NCI-H2171 treated with DMSO at 0.1 percent for 48 hours (cell line): ENCODE measurements at places on chromosomes 7 and 10.

GRCh38 chr10:105359708-105360107, 718.6 kb downstream of the SORCS3 start:
- no peak for DNase-seq

DNA sequence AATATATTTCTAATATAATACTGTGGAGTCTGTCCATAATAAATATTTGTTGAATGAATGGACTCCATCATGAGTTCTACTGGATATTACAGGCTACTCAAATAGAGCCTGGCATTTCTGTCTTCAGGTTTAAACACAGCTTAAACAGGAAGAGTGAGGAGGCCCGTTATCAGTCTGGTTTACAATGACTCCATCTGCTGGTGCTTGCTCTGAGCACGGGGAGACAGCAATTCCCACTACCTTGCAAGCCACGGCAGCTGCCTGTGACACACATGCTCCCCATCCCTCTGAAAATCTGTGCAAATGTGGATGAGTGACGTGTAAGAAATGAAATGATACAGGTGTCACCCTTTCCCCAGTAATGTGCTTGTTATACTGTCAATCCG, 293.5 kb upstream of the IMMP2L start:
- DNase-seq: peak; percentile 48

DNA sequence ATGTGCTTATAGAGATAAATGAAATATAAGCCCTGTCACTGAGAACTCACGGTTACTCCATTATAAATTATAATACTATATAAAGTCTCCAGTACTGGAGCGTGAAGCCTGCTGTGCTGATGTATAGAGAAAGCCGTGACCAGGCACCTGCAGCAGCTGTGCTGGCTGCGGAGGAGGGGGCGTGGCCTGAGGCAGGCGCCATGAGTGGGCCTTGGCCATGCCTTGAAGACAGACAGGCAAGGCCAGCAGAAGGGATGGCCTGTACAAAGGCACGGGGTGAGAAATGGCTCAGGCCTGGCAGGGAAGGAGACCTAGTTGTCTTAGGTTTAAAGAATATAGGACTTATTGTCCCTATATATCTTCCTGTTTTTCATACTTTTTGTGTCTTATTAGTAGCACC, 218.5 kb upstream of the STK17A start:
- DNase-seq: no peak

DNA sequence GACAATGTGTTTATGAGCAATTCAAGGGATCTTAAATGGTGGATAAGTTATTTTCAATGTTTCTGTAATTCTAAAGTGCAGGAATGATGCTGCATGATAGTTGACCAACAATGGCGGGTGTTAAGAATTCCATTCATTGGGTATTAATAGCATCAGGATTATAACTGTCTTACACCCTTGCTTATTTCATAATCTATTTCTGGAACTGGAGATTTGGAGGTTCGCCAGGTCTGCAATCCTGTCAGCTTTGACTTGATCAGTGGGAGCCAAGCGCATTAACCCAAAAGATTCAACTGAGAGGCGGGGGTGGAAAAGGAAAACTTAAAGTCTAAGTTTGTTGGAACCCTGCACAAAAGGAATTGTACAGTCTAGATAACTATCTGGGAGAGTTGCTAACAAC, 114.9 kb upstream of the ZEB1 start:
- DNase-seq: no peak

DNA sequence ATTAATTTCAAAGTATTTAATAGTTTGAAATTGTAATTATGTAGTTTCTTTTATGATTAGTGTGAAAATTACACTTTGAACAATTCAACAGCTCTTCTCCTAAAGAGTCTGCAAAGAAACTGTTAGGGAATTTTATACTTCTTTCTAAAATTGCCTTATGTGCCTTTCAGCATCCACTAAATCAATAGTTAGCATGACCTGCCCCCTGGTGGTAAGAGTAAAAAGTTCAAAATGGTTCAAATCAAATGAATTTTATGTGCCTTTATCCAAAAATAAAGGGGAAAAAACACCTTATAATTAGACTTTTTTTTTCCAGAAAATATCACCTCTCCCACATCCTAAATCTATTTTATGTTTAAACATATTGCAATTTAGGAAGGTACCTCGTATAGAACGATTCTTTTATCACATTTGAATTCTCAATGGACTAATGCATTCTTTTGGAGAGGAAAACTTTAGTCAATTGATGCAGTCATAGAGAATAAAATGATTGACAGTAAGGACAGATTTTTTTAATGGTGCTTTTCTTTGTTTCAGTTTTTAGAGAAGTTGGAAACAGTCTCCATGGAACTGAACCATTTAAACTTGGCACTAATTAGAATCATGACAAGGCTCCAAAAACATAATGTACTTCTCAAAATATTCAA, 163.7 kb downstream of the SEMA3D start:
- DNase-seq: peak; percentile 64

GRCh38 chr7:67348171-67348570, 351.5 kb downstream of the TYW1 start:
- DNase-seq: no peak

DNA sequence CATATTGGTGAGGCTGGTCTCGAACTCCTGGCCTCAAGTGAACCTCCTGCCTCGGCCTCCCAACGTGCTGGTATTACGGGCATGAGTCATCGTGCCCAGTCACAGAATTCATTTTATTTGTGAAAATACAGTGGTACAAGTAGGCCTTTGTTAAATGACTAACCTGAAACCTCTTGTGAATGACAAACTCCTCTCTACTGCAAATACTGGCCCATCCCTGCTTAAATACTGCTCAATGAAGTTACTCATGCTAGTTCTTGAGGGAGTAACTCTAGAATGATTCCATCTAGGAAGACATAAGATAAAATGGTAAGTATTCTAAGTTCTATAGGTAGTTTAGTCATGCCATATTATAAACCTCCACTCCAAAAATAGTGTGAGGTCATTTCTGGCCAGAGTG, 80.7 kb downstream of the UBE2H start:
- DNase-seq: no peak

- DNase-seq: no peak
Measured at GRCh38 chr10:33223326-33224000, 111.0 kb downstream of the NRP1 start.

DNA sequence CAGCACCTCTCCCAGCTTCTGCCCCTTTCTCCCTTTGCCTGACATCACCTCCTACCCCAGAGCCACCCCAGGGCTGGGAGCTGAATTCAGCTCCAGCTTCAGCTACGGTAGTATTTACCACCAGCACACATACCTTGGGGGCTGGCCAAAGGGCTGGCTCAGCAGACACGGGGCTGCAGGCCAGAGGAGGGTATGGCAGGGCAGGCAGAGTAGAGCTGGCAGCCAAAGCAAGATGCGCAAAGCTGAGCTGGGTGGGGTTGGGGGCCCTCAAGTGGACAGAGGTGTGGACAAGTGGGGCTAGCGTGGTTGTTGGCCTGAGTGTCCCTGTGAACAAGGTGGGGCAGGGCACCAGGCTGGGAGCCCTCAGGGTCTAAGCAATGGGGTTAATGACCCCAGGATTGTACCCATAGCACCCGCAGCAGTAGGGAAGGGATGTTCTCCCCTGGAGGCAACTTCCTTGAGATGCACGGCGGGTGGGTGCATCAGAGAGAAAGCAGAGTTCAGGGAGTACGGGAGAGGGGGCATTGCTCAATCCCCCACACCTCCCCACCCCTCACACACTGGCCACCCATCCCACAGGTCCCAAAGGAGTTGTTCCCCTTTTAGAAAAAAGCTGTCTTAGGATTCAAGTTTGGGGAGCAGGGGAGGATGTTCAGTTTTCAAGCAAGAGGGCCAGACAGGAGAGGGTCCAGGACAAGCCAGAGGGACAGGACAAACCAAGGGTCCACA, 8.0 kb downstream of the VSIR start:
- DNase-seq: no peak

DNA sequence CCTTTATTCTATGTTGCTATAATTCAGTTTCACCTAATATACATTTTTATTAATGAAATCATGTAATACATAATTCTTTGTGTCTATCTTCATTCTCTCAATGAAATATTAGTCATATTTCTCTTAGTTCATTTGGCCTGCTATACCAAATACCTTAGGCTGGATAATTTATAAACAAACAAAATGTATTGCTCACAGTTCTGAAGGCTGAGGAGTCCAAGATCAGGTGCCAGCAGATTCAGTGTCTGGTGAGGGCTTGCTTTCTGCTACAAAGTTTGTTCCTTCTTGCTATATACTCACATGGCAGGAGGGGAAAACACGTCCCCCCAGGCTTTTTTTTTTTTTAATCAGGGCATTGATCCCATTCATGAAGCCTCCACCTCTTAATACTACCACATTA, 143.4 kb upstream of the GRB10 start:
- DNase-seq: no peak

- no peak for DNase-seq
Measured at GRCh38 chr10:66336791-66337190, 589.0 kb upstream of the LRRTM3 start.

GRCh38 chr7:156566812-156567549, 73.6 kb upstream of the RNF32 start:
- peak; percentile 87 for DNase-seq

DNA sequence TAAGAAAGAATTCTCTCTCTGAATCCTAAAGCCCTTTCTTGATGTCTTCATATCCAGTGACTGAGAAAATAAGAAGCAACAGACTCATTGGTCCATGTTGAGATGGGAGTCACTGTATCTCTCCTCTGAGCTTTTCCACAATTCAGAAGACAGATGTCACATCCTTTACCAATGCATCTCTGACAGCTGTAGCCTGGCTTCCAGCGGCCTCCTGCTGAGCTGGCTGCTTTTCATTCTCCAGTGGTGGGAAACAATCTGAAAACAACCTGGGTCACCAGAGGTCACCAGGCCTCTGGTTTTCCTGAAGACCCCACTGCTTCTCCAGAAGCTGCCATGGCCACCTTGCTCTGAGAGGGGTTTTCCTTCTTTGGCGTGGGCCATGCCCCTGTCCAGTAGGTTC, 18.3 kb upstream of the RPA3 start:
- DNase-seq: peak; percentile 87

- no peak for DNase-seq
Measured at GRCh38 chr10:107357033-107357432, 192.5 kb upstream of the SORCS1 start.

DNA sequence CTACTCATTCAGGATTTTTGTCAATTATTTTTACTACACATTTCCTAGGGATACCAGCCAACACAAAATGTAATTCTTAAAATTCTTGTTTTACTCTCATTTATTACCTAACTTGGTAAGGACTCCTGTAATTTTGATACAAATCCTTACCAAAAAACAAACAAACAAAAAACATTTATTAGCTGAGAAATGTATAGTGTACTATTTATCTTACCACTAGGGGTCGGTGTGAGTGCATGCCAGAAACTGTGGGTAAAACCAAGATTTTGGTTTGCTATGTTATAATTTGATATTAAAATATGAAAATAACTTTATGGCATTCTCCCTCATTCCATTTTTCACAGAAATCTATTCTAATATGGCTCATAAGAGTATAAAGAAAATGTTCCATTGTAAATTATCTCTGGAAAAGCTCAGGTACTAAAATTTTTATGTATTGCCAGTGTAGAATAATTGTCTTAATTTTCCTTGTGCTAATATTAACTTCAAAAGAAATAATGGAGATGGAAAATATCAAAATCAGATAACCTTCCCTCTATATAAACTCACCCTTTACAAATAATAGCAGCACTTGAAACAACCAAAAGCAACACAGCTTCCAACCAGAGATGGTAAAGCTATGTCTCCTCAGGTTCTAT, 290.8 kb upstream of the PCDH15 start:
- DNase-seq: peak; percentile 0

- no peak for DNase-seq
Measured at GRCh38 chr10:49505076-49505475, 33.8 kb downstream of the ERCC6 start.

DNA sequence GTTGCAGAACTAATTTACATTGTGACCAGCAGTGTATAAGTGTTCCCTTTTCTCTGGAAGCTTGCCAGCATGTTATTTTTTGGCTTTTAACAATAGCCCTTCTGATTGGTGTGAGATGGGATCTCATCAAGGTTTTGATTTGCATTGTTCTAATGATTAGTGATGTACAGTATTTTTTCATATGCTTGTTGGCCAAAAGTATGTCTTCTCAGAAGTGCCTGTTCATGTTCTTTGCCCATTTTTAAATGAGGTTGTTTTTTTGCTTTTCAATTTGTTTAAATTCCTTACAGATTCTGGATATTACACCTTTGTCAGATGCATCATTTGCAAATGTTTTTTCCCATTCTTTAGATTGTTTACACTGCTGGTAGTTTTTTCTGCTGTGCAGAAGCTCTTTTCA, 627.0 kb upstream of the CNTNAP2 start:
- DNase-seq: no peak

- no peak for DNase-seq
Measured at GRCh38 chr10:120998782-120999285, 147.7 kb downstream of the WDR11 start.

DNA sequence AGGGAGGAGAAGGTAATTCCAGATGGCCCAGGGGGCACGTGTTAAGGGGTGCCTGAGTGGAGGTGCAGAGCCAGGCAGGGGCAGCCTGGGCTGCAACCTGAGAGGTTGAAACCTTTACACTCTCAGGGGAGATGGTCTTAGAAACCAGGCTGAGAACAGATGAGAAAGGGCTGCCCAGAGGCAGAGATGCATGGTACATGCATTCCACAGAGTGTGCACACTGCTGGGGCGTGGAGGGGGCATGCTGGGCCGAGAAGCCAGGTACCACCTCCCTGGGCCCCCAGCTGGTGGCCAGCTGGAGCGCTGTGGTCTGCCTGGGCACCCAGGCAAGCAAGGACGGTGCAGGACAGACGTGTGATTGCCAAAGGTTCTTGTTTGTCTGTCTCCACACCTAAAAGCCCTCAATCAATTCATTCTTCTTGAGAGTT, 14.1 kb upstream of the CSGALNACT2 start:
- peak; percentile 10 for DNase-seq

GRCh38 chr7:43071604-43072003, 40.8 kb upstream of the HECW1 start:
- DNase-seq: no peak

- no peak for DNase-seq
Measured at GRCh38 chr10:132994811-132995210, 52.4 kb upstream of the CFAP46 start.

DNA sequence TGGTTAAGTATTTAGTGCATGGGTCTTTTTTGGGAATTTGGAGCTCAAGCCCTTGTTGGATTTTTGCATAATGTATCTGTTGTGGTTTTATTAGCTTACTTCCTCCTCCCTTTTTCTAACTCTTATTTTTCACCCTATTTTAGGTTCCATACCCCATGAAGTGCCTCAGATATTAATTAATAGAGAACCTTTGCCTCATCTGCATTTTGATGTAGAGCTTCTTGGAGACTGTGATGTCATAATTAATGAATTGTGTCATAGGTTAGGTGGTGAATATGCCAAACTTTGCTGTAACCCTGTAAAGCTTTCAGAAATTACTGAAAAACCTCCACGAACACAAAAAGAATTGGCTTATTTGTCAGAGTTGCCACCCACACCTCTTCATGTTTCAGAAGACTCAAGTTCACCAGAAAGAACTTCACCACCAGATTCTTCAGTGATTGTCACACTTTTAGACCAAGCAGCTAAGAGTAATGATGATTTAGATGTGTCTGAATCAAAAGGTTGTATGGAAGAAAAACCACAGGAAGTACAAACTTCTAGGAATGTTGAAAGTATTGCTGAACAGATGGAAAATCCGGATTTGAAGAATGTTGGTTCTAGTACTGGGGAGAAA, 28.0 kb downstream of the SIRT1 start:
- no peak for DNase-seq

GRCh38 chr7:44633254-44634186, 27.1 kb downstream of the OGDH start:
- no peak for DNase-seq

- no peak for DNase-seq
Measured at GRCh38 chr7:104386943-104387342, 58.5 kb downstream of the LHFPL3 start.

- DNase-seq: no peak
Measured at GRCh38 chr7:6257675-6258074, 14.7 kb downstream of the CYTH3 start.

GRCh38 chr7:2017914-2018568, 214.7 kb downstream of the MAD1L1 start:
- no peak for DNase-seq
